ENCODE measurements at places on chromosomes 12 and 14. TPM values are rescaled to one million over a fixed set of nuclear protein-coding genes. Genes with fewer than 3 reads are reported as not detected.

- DNase-seq, result peak; percentile 80
Observed at GRCh38 chr14:76958980-76959710, 69.4 kb downstream of the IRF2BPL start.

- DNase-seq, result no peak
Observed at GRCh38 chr12:52331833-52332232, 10.6 kb upstream of the KRT83 start.

The MANSC4 gene
- not detected for total RNA-seq

The KRT75 gene
- not detected for total RNA-seq

DNA sequence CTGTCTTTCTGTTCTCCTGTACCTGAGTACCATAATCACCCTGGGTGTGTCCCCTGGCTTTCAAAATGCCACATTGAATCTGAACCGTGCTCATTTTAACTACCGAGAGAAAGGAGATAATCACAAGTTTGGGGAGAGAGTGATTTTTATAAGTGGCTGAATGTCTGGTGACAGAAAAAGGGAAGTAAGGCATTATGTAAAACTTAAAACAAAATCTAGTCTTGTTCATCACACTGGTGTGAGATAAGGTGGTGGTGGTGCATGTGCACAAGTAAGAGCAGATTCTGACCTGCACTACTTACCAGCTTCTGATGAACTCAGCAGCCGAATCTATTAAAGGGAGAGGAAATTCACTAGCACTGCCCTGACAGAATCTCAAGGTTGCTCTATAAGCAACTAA lies 56.3 kb downstream of the SPPL3 start:
- DNase-seq, result no peak

GRCh38 chr12:52918784-52919183 lies 13.9 kb upstream of the KRT8 start:
- DNase-seq, result no peak

The KRT80 gene
- 0.30 TPM for total RNA-seq

DNA sequence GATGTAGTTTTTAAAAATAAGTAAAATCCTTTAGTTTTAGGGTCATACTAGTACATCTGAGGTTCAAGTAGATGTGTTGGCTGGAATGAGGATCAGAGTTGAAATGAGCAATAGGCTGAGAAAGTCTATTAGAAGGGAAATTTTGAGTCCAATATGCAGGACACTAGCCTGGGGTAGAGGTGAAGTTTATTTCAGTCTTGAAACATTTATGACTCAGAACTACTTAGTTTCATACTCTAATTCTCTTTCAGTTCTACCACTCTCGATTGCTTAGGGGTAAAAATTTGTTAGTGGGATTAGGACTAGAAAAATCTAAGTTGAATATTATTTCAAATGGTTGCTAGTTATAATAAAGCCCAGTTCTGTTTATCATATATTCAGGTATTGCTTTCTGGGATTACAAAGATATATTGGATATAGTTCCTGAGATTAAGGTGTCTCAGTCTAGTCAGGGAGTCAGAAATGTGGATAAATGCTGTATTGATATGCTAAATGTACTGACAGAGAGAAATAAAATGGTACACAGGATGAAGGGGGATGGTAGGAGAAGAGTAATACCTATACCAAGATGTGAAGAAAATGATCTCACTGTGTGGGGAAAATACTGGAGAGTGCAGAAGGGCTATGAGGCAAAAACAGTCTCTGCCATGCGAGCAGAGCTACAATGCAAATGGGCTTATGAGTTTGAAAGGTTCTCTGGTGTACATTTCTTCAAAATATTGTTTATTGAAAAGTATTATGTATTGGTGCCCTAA lies 395.8 kb upstream of the FBXO33 start:
- no peak for DNase-seq

GRCh38 chr12:76781321-76781720 lies 17.4 kb downstream of the ZDHHC17 start:
- no peak for DNase-seq

GRCh38 chr12:120169946-120170345 lies 24.6 kb downstream of the GCN1 start:
- DNase-seq, result no peak

- no peak for DNase-seq
Observed at GRCh38 chr14:33287189-33287588, 348.5 kb downstream of the NPAS3 start.

DNA sequence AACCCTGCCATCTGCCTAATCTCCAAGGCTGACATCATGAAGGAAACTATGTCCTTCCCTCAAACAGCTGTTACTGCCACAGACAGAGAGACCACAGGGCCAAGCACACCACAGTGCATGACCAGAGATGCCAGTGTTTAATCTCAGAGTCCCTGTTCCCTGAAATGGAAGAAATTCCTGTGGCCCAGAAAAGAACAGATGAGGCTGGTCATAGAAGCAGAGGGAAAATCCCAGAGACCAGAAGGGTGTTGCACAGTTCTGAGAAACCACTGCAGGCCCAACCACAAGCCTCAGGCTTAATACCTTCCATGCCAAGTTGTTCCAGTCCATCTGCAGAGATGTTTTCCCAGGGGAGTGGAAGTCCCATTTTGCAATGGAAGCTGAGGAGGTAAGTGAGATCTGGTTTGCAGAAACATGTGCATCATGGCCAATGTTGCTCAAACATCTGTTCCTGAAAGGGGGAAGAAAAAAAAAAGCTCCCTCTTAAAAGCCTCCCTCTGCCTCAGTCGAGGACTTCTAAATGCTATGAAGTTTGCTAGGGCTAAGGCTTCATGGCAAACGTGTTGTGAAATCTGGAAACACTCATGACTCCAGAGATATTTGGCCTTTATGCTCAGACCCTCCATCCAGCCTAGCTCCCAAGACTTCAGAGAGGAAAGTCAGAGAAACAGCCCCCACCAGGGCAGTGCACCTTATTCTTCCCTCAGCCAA lies 98.6 kb downstream of the SCARB1 start:
- no peak for DNase-seq

The PLA2G1B gene
- not detected for total RNA-seq

The NEUROD4 gene
- not detected for total RNA-seq

DNA sequence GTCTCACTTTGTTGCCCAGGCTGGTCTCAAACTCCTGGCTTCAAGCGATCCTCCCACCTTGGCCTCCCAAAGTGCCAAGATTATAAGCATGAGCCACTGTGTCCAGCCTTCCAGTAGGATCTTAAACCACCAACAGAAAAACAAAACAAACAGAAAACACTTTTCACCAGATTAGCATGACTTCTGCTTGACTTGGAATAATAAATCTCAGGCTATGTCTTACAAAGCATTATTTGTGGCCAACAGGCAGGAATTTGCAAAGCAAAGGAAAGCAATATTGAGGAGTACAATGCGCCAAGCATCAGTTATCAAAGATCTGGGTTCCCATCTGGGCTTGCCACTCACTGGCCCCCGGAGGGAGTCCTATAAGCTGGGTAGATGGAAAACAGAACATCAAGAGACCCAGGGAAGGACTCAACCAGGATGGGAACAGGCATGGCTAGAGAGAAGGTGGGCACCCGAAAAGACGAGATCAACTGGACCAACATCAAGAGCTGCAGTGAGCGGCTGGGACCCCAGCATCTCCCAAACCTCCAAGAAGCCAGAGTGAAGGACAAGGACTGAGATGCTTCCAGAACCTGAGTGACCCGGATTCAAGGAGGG lies 101.2 kb downstream of the TMEM30B start:
- DNase-seq, result no peak

All from right atrium auricular region (tissue), 2 donors.